A375 (cell line): ENCODE measurements at places on chromosomes 3 and 15. TPM values are rescaled to one million over a fixed set of nuclear protein-coding genes. Genes with fewer than 3 reads are reported as not detected.

The SKOR1 gene
- 0.53 and 1.1 TPM in 2 replicates for total RNA-seq

The MEIS2 gene
- 15.8 and 18.9 TPM in 2 replicates for total RNA-seq

The GADL1 gene
- total RNA-seq = not detected in 2 replicates

The HES1 gene
- 303 and 327 TPM in 2 replicates for total RNA-seq

The RGMA gene
- 0.72 and 1.8 TPM in 2 replicates for total RNA-seq

The SHC4 gene
- 10.2 and 12.2 TPM in 2 replicates for total RNA-seq

The C2CD4A gene
- total RNA-seq = not detected in 2 replicates

The ABHD6 gene
- total RNA-seq = 10.4 and 11.2 TPM in 2 replicates

The ITIH1 gene
- total RNA-seq = not detected in 2 replicates

The EOMES gene
- total RNA-seq = 0.11 and 0.50 TPM in 2 replicates

The NUP210 gene
- 16.0 TPM in 2 replicates for total RNA-seq

The DPH3 gene
- total RNA-seq = 7.5 and 7.6 TPM in 2 replicates

The LMAN1L gene
- total RNA-seq = 0.16 and 0.64 TPM in 2 replicates

The CCDC39 gene
- not detected in 2 replicates for total RNA-seq

The SNX22 gene
- 0.88 and 1.9 TPM in 2 replicates for total RNA-seq

The IL12A gene
- total RNA-seq = 9.7 and 14.2 TPM in 2 replicates

The ADGRG7 gene
- total RNA-seq = not detected in 2 replicates

The ACSBG1 gene
- 0.19 TPM in 1 of 2 replicates, not detected in the other for total RNA-seq

The PLCL2 gene
- 2.7 and 2.9 TPM in 2 replicates for total RNA-seq

The CFAP20DC gene
- 4.5 TPM in 2 replicates for total RNA-seq

The ZIC4 gene
- 0.15 and 0.56 TPM in 2 replicates for total RNA-seq
